ENCODE measurements at places on chromosomes 12 and 14.
A peak's percentile ranks its signal among the peaks of the same experiment; 100 is the strongest.

GRCh38 chr14:63375769-63376168, 57.0 kb upstream of the GPHB5 start:
- H3K36me3 ChIP-seq, result peaks cover 32% of the 10 kb centered on the region
- H3K27ac ChIP-seq, result no peak overlapping the region
- H3K4me1 ChIP-seq, result no peaks in the 10 kb centered on the region
- no peak for DNase-seq
- H3K4me3 ChIP-seq, result no peak overlapping the region
- no peaks in the 10 kb centered on the region for H3K27me3 ChIP-seq

DNA sequence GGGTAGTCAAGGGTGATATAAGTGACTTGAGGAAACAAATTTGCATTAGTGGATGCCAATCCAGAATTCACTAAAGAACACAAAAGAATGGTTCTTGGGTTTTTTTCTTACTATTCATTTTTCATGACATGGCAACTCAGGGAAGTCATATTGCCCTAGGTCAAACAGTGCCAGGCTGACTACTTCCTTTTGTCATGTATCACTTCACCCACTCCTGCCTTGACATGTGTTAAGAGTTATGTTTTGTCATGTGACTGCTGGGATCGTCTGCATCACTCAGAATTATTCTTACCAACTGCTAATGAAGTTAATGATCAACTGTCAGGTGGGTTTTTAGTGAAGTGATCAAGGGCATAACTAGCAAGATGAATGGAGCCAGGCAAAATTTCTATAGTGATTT, 74.2 kb downstream of the PRORP start:
- no peak overlapping the region for H3K4me3 ChIP-seq
- no peak for DNase-seq
- H3K36me3 ChIP-seq, result peaks cover 30% of the 10 kb centered on the region
- peaks cover 32% of the 10 kb centered on the region for H3K4me1 ChIP-seq
- no peaks in the 10 kb centered on the region for H3K27me3 ChIP-seq

DNA sequence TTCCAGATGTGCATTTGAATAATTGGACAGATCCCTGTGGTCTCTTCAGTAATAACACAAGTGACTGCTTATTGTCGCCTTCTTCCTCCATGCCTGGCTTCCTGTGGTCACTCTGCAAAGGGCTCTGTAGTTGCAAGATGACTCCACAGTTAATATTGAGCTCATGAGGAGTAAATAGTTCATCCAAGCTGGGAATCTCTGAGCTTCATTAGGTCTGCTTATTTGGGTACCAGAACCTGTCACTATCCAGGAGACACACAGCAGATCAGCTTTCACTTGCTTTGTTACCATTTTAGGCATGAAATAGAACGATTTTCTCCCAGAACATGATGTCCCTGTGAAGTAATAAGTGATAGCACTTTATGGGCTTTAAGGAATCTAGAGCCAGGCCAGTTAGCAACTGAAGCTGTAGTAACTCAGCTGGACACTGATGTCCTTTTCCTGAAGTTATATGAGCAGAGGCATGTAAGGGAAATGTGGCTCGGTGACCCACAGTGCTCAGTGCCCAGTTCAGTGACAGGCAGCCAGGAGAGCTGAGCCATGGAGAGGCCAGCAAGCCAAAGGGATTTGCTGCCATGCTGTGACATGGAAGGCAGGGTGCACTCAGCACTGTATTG, 50.1 kb downstream of the CRADD start:
- H3K36me3 ChIP-seq, result no peaks in the 10 kb centered on the region
- DNase-seq, result no peak
- peaks cover 5% of the 10 kb centered on the region for H3K4me1 ChIP-seq
- H3K27ac ChIP-seq, result no peak overlapping the region

DNA sequence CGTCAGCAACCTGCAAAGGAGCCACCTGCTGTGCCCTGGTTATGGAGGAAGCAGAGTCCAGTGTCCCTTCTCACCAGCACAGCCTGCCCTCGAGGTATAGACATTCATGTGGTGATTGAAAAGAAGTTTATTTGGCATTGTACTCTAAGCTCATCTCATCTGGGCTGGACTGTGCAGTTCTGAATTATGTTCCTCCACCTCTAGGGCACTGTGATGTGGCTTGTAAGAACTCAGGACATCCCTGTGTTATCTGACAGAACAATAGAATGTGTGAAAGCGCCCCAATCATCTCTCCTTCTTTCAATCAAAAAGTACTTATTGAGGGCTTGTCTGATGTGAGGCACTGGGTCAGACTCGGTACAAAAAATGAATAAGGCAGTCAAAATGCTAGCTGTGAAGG, 140.1 kb downstream of the DHRS2 start:
- peaks cover 16% of the 10 kb centered on the region for H3K27me3 ChIP-seq
- no peak overlapping the region for H3K4me3 ChIP-seq
- DNase-seq, result no peak
- no peak overlapping the region for H3K27ac ChIP-seq
- H3K4me1 ChIP-seq, result no peaks in the 10 kb centered on the region
- H3K36me3 ChIP-seq, result no peaks in the 10 kb centered on the region

DNA sequence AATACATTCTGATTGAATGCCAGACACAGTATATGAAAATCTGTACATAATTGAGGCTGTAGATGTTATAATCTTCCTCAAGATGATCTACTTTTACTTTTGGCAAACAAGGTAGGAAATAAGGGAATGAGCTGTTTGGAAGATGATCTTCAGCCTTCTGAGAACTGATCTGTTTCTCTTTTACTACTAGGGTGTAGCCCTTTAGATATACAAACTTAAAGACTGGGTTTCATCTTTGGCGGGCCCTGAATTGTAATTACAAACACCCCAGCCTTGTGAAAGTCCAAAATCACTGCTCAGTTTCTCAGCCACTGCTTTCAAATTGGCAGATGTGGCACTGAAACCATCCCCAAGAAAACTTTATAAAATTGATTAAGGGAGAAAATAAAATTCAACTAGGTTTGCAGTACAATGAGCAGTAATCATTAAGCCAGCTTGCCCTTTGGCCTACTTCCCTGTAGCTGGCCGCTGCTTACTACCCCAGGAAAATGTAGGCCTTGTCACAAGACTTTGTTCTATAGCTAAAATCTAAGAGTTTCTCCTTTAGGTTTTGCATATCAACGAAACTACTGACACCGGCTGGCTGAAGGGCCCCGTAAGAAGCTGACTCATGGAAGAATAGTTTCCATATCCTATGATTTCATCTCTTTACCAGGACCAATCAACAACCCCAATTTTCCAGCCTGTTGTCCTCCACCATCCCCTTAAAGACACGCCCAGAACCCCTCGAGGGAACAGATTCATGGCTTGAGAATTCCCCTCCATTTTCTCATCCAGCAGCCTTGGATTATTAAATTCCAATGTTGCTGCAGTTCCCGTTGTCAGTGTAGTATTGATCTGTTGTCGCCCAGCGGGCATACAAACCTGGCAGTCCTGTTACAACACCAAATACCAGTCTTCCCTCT, 210.8 kb downstream of the PCNX1 start:
- no peaks in the 10 kb centered on the region for H3K27me3 ChIP-seq
- H3K4me1 ChIP-seq, result peaks cover 16% of the 10 kb centered on the region
- peak overlapping the region; percentile 9 for H3K27ac ChIP-seq
- DNase-seq, result no peak
- H3K36me3 ChIP-seq, result peaks cover 28% of the 10 kb centered on the region

GRCh38 chr14:59707778-59708561, 131.4 kb upstream of the CCDC175 start:
- no peaks in the 10 kb centered on the region for H3K36me3 ChIP-seq
- no peak for DNase-seq
- no peak overlapping the region for H3K4me3 ChIP-seq
- no peak overlapping the region for H3K27ac ChIP-seq
- H3K27me3 ChIP-seq, result no peaks in the 10 kb centered on the region
- H3K4me1 ChIP-seq, result no peaks in the 10 kb centered on the region

All from activated T-helper 2 cell treated with anti-CD3 and anti-CD28 coated beads, Interferon-gamma antibody, Interleukin-2, Interleukin-4, amounts not matched to agents 10 μg/mL and 5 μg/mL and 100 μg/mL, durations not matched to agents 14 hours and 24 hours and 36 hours (primary cell).